Neural cell (in vitro differentiated cells): ENCODE measurements at places on chromosomes 16 and 17. TPM values are rescaled to one million over a fixed set of nuclear protein-coding genes. Genes with fewer than 3 reads are reported as not detected.

Gene SLC47A1
- polyA plus RNA-seq: not detected in 2 replicates

Gene ENPP7
- not detected in 2 replicates for polyA plus RNA-seq

Gene STXBP4
- 8.1 and 21.3 TPM in 2 replicates for polyA plus RNA-seq

Gene ARHGAP23
- polyA plus RNA-seq: 1.6 and 2.1 TPM in 2 replicates

Gene KRT28
- not detected in 2 replicates for polyA plus RNA-seq
